ENCODE measurements at places on chromosomes 7 and 10.
A peak's percentile ranks its signal among the peaks of the same experiment; 100 is the strongest.

DNA sequence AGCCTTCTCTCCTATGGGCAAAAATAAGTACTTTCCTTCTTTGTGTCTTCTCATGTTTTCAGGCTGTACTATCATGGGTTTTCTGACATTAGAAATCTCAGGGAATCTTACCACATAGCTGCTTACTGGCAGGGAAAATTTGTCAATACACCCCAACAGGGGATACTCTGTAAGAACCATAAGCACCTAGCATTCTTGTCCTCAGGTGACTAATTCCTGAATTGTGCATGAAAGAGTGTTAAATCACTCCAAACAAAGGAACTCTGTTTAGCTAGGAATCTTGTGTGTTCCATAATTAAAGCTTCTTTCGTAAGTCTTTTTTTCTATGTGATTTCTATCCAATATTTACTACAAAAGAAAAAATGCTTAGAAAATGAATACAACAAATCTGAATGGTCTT, 206.7 kb upstream of the POT1 start:
- DNase-seq, result no peak

- DNase-seq, result no peak
Observed at GRCh38 chr10:129191797-129192196, 275.2 kb upstream of the MGMT start.

GRCh38 chr7:44284216-44284615, 41.2 kb downstream of the CAMK2B start:
- no peak for DNase-seq

DNA sequence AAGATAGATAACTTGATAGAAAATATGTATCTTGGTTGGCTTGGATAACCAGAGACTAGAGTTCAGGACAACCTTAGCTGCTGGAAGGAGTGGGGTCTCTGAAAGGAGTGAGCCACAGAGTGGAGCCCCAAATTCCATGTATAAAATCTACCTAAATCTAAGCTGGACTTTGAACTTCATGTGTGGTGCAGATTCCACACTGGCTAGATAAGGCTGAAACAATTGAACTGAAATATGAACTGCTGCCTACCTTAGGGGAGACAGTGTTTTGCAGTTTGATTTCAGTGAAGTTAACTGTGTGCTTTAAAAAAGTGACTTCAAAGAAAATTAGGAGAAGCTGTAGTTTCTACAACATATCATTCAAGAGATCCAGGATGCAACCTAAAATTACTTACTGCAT, 123.9 kb downstream of the LRMDA start:
- no peak for DNase-seq

DNA sequence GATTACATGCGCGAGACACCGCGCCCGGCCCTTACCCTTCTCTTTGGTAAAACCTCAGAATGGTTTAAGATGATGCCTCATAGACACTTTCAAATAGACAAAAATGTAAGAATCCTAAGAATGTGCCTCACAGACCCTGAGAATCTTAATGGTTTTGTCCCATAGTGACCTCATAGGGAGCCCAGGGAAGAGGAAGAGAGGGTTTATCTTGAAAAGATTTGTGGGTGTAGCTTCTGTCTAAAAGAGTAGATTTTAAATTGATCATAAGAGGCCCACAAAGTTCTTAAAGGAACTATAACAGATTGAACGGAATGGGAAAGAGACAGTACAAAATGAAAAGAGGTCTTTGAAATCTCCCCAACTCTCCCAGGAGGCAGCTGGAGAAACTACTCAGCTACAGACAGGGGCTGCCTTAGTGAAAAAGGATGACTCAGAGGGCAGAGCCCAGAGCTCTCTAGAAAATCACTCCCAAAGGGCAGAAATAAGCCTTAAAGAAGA, 220.6 kb downstream of the ADRA2A start:
- no peak for DNase-seq

DNA sequence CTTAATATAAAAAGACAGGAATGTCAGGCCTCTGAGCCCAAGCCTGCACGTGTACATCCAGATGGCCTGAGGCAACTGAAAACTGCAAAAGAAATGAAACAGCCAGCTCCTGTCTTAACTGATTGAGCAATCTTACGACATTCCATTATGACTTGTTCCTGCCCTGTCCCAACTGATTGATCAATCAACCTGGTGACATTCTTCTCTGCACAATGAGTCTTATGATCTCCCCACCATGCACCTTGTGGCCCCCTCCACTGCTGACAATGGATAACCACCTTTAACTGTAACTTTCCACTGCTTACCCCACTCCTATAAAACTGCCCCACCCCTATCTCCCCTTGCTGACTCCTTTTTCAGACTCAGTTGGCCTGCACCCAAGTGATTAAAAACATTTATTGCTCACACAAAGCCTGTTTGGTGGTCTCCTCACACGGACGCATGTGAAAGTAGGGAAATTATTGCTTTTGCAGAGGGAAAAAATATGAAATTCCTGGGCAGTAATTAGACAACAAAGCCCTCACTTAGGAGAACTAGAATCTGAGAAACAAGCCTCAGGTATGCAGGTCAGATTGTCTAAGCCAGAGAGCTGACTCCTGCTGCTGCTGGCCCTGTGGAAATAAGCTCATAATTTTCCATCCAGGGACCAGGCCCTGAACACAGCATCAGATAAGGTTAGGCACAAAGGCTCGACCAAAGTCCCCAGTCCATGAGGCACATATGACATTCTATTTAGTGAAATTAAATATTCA, 5.3 kb downstream of the CYP3A7 start:
- DNase-seq, result no peak

DNA sequence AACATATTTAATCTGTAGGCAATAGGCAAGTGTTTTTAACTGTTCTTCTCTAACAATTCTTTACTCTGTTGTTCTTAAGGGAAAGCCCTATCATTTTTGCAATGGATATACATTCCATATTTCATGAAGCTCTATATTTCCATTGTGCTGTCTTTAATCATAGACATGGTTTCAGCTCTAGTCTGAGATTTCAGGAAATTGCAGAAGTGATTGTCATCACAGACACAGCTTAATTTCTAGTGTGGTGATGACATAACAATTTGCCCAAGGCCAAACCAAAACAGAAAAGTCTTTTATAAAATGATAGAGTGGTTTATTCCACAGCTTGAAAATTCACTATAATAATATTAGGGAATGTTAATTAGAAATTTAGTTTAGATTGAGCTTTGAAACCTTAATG, 494.1 kb upstream of the SEMA3A start:
- DNase-seq, result no peak

GRCh38 chr7:104661575-104661974, 333.2 kb downstream of the LHFPL3 start:
- DNase-seq, result no peak

- DNase-seq, result no peak
Observed at GRCh38 chr10:24952143-24952706, at the start of gene PRTFDC1. TSS of gene PRTFDC1 (minus strand) at chr10:24952606. CDS start at chr10:24952575, 31 bp downstream.

GRCh38 chr7:44994877-44995554, 5.0 kb upstream of the CCM2 start:
- DNase-seq, result peak; percentile 90

- DNase-seq, result no peak
Observed at GRCh38 chr7:67766906-67767410, 770.3 kb downstream of the TYW1 start.

DNA sequence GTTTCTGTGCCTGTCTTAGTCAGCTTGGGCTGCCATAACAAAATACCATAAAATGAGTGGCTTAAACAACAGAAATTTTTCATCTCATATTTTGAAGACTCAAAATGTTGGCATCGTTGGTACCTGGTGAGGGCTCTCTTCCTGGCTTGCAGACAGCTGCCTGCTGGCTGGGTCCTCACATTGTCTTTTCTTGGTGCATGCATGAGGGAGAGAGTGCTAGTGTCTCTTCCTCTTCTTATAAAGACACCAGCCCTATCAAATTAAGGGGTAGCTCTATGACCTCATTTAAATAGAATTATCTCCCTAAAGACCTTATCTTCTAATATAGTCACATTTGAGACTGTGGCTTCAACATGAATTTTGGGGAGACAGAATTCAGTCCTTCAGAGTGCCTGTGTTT, 39.9 kb downstream of the ST8SIA6 start:
- no peak for DNase-seq

GRCh38 chr7:36894190-36894589, 169.9 kb upstream of the AOAH start:
- no peak for DNase-seq

GRCh38 chr7:11458736-11459483, 373.1 kb downstream of the THSD7A start:
- DNase-seq, result no peak

GRCh38 chr7:65264258-65264657, 109.4 kb upstream of the ZNF92 start:
- DNase-seq, result no peak

- DNase-seq, result no peak
Observed at GRCh38 chr10:71028066-71028465, 139.7 kb upstream of the PCBD1 start.

DNA sequence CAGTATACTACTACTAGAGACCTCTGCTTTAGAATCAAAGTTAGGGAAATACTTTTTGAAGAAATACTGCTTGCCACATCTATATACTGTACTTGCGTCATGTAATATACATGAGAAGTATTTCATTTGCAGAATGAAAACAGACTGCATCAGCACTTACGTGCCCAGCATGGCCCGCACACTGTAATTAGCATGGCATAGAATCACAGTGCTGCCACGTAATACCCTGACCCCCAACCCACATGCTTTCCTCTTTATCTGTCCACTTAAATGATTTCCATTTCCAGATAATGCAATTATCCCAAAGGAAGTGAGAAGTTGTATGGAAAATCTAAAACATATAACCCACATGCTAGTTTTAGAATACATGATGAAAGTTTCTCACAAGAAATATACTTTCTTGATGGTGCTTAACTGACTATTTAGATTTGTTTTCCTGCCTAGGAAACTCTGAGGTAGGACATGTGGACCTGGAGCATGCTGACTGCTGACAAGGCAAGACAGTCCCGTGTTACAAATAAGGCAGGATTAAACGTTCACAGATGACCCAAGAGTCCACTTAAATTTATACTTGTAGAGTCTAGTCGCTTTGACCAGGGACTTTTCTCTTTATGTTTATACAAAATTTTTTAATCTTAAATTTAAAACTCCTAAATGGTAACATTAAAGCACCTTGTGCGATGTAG, 12.6 kb downstream of the USP6NL start:
- DNase-seq, result no peak

DNA sequence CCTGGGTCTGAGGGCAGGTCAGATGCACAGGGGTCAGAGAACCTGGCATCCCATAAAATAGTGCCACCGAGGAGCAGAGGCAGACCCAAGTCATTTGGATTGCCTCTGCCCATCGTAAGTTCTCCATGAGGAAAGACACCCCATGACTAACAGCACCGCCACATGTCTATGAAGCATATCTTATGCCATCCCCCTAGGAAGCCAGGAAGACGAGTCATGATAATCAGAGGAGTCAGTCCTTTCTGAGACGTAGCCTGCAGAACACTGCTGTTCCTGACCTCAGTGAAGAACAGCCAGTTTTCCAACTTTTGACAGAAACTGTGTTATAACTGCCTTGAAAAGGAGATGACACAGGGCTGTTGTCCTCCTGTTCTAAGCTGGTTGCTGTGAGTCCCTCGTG, 51.2 kb downstream of the INSYN2A start:
- no peak for DNase-seq

GRCh38 chr10:116589926-116590325, 833 bp upstream of the PNLIPRP1 start:
- DNase-seq, result no peak

- DNase-seq, result no peak
Observed at GRCh38 chr10:22699976-22700375, 14.4 kb downstream of the PIP4K2A start.

DNA sequence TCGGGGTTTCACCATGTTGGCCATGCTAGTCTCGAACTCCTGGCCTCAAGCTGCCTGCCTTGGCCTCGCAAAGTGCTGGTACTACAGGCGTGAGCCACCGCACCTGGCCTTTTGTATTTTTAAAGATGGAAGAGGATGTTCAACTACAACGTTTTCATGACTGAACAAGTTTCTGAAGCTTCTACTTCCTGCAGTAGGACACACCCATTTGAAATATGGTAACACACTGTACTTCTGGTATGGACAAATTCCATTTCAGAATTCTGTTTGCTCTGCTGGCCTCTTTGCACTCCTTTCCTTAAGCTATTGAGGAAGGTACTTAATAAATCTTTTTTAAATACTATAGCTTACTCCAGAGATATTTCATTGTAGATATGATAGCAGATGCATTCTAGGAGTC, 10.9 kb upstream of the CDK1 start:
- no peak for DNase-seq

GRCh38 chr7:100066953-100067352, 14.6 kb downstream of the ZNF3 start:
- DNase-seq, result no peak

- no peak for DNase-seq
Observed at GRCh38 chr7:142440219-142440905, 182.5 kb upstream of the PRSS58 start.

- no peak for DNase-seq
Observed at GRCh38 chr7:14184292-14184864, 194.9 kb upstream of the ETV1 start.

- no peak for DNase-seq
Observed at GRCh38 chr10:30155401-30155800, 96.0 kb upstream of the JCAD start.

DNA sequence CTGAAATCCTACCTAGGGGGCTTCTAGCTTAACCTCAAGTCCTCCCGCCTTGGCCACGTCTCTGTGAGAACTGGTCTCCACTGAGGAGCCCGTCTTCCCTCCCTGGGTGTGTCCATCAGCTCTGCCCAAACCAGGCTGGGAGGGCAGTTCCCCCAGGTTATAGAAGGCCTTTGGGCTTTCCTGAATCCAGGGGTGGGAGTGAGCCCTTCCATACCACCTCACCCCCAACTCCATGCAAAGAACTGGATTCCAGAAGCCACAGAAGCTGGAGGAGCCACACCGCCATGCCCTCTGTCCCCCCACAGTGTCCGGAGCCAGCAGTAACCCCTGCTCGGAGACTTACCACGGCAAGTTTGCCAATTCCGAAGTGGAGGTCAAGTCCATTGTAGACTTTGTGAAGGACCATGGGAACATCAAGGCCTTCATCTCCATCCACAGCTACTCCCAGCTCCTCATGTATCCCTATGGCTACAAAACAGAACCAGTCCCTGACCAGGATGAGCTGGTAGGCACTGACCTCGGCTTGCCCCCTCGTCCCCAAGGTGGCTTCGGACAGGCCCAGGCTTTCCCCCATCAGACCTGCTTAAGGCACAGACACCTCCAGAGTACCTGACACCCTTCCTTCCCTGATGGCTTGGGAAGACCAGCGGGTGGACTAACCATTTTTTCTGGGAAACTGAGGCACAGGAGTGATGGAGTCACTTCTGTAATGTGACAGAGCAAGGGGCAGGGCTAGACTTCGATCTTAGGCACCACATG, 4.7 kb downstream of the CPA1 start:
- DNase-seq, result no peak

- DNase-seq, result no peak
Observed at GRCh38 chr7:110205899-110206298, 885.0 kb upstream of the LRRN3 start.

DNA sequence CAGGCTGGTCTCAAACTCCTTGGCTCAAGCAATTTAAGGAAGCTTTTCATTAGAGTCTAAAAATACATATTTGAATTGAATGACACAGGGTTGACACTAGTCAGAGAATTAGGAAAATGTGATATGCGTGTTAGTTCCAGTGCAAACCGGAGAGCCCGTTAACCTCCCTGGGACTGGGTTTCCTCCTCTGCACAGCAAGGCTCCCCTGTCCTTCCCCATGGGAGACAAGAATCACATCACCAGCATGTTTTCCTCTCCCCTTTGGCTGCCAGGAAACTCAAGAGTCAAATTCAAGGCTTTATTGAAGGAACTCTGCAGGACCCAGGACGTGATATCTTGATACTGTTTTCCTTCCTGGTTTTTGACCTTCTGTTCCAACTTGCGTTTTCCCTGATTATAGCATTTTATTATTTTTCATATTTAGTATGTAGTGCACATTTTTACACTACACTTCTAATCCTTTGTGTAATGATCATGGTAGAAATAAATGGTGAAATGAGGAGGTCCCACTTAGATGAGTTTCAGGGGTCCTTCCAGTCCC, 24.9 kb downstream of the GSTO2 start:
- DNase-seq, result no peak
